ENCODE measurements at places on chromosomes 6 and 20. TPM values are rescaled to one million over a fixed set of nuclear protein-coding genes. Genes with fewer than 3 reads are reported as not detected.

DNA sequence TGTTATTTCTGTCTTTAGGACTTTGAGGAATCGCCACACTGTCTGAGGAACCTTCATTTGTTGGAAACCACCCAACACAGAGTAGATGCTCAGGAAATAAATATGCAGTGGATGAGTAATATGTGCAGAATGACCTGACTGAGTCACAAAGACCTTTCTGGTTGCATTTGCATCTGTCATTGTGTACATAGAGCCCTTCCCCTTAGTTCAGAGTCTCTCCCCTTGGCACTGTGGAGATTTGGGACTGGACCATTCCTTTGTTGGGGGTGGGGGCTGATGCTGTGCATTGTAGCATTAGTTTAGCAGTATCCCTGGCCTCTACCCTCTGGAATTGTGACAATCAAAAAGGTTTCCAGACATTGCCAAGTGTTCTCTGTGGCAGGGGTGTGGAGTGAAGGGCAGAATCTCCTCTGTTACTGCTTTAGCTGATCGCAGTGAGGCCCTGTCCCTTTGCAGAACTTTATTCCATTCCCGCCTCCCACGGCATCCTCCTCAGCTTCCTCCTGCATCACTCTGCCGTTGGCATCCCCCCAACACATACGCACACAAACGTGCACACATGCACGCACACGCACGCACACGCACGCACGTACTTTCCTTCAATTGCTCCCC, 64.5 kb downstream of the EYA2 start:
- H3K27me3 ChIP-seq = no peaks in the 10 kb centered on the region
- no peak overlapping the region for H3K4me3 ChIP-seq
- H3K27ac ChIP-seq = no peak overlapping the region

- DNase-seq = no peak
- H3K36me3 ChIP-seq = no peaks in the 10 kb centered on the region
- no peaks in the 10 kb centered on the region for H3K27me3 ChIP-seq
- H3K27ac ChIP-seq = no peak overlapping the region
- no peak overlapping the region for H3K4me3 ChIP-seq
- H3K4me1 ChIP-seq = no peaks in the 10 kb centered on the region
Measured at GRCh38 chr6:65229825-65230224, 477.2 kb downstream of the EYS start.

DNA sequence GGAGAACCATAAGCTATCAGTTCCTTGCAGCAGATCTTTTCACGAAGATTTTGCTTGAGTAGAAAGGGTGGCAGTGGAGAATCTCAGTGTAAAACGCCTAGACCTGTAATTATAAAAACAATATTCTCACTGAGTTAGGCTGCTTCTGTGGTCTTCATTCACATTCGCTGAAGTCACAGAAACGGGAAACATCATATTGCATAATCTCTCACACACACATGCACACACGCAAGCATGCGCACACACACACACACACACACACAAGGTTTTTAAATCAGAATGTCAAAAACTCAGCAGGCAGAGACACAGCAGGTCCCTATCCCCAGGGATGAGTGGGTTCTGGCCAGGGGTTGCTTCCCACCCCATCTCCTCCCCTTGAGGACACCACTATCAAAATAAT, 175.5 kb downstream of the ATXN1 start:
- H3K36me3 ChIP-seq = peaks cover 11% of the 10 kb centered on the region
- no peaks in the 10 kb centered on the region for H3K27me3 ChIP-seq
- no peaks in the 10 kb centered on the region for H3K4me1 ChIP-seq
- H3K27ac ChIP-seq = no peak overlapping the region
- H3K4me3 ChIP-seq = no peak overlapping the region

- H3K4me1 ChIP-seq = no peaks in the 10 kb centered on the region
- H3K36me3 ChIP-seq = peaks cover 21% of the 10 kb centered on the region
- DNase-seq = no peak
Measured at GRCh38 chr6:38684237-38684636, 18.7 kb downstream of the GLO1 start.

GRCh38 chr6:29509239-29509638, 21.5 kb upstream of the MAS1L start:
- H3K27me3 ChIP-seq = no peaks in the 10 kb centered on the region
- H3K36me3 ChIP-seq = no peaks in the 10 kb centered on the region
- no peak overlapping the region for H3K27ac ChIP-seq
- DNase-seq = no peak
- H3K4me1 ChIP-seq = no peaks in the 10 kb centered on the region

- no peak overlapping the region for H3K27ac ChIP-seq
- no peaks in the 10 kb centered on the region for H3K36me3 ChIP-seq
- no peaks in the 10 kb centered on the region for H3K27me3 ChIP-seq
- DNase-seq = no peak
- H3K4me3 ChIP-seq = no peak overlapping the region
Measured at GRCh38 chr6:166763606-166764472, 136.8 kb upstream of the RPS6KA2 start.

GRCh38 chr6:87745966-87746721, 44.1 kb upstream of the AKIRIN2 start:
- H3K4me1 ChIP-seq = no peaks in the 10 kb centered on the region
- no peaks in the 10 kb centered on the region for H3K36me3 ChIP-seq
- DNase-seq = no peak
- no peak overlapping the region for H3K27ac ChIP-seq
- no peaks in the 10 kb centered on the region for H3K27me3 ChIP-seq

- no peaks in the 10 kb centered on the region for H3K36me3 ChIP-seq
- no peak overlapping the region for H3K27ac ChIP-seq
- no peak overlapping the region for H3K4me3 ChIP-seq
- no peak for DNase-seq
Measured at GRCh38 chr6:23735151-23735550, 390.9 kb upstream of the NRSN1 start.

DNA sequence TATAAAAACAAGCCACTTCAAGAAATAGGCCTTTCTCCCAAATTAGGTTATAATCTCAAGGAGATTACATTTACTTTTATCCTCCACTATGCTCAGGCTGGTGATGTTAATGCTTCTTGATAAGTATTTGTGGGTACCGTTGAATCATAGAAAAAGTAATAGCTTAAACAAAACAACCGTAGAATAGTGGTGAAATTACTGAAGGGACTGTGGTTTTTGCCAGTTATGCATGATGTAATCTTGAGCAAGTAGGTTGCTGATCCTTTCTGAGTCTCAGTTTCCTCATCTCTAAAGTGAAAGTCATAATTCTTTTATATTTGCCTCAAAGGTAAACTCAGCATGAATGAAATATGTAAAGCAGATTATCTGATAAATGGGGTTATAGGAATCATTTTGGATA, 187.3 kb upstream of the JAG1 start:
- DNase-seq = no peak
- peak overlapping the region; percentile 34 for H3K27ac ChIP-seq
- H3K4me3 ChIP-seq = no peak overlapping the region

DNA sequence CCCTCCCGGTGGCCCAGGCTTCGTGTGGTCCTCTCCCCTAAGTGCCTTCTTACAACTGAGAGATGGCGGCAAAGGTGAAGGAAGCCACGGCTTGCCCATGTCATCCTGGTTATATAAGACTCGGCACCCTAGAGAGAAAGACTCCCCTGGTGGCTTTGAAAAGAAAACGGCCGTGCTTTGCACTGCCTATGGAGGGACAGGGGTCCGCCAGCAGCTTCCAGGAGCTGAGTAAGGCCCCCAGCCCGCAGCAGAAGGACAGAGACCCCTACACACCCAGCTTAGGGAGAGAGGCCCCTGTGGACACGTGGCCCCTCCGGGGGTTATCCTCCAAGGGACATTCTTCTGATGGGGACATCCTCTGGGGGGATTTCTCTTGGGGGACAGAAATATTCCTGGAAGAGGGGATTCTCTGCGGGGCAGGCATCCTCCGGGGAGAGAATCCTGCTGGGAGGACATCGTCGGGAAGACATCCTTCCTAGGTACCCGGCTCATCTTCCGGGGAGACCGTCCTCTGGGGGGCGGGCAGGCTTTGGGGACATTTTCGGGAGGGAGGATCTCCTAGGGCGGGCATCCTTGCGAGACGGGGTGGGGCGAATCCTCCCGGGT, 511 bp upstream of the OGFR start:
- H3K4me1 ChIP-seq = peaks cover 37% of the 10 kb centered on the region
- no peaks in the 10 kb centered on the region for H3K27me3 ChIP-seq
- H3K4me3 ChIP-seq = peak overlapping the region; percentile 98

DNA sequence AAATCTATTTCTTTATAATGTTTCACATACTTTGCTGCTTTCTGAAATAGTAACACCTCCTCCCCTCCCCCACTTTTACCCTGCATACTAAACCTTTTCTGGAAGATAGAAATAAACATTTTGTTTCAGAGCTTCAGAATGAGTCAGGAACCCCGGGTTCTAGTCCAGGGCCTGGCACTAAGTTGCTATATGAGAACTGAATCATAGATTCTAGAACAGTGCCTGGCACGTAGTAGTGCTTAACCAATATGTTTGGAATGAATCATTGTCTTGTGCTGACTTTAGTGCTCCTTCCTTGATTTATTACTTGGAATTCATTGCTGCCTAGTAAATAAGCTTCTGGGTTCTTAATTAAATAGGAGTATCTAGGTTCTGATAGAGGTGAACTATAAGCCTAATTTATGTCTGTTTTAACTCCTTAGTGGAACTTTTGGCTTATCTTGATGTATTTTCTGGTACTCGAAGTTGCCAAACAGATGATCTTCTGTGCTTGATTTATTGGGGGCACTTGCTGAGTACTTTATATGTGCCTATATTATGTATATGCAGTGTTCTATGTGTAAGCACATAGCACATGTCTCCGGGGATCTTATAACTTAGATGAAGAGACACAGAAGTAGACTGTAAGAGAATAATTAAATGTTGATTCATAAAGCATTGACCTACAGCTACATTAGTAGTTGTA, 18.6 kb downstream of the TAB2 start:
- no peak for DNase-seq
- H3K4me3 ChIP-seq = no peak overlapping the region
- peaks cover 16% of the 10 kb centered on the region for H3K4me1 ChIP-seq
- H3K27ac ChIP-seq = peak overlapping the region; percentile 58

DNA sequence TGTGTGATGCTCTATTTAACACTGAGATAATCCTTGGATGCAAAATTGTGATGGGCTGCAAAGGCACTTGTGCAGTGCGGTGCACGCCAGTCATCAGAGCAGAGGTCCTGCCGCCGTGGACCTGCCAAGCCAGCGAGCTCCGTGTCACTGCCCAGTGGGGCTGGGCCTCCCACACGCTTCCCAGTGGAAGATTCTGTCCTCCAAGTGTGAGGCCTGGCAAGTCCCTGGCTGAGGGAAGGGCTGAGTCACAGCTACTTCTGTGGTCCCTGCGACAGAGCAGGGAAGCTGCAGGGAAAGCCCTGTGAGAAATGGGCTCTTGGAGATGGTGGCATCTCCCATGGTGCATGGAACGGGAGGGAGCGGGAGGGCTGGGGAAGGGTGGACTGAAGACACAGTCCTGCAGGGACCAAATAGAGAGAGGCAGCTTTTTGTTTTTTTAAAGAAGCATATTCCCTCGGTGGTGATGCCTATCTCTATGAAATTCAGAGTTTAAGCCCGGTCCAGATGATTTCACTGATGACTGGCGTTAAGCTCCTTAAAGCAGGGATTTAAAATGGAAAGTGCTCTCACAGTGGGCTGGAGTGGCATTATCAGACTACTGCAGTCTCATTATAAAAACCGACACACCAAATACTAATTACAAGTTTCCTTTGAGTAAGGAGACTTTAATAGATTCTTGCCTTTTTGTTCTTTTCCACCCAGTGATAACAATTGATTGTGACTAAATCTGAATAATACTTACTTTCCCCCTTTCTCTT, 413.7 kb downstream of the QKI start:
- H3K4me1 ChIP-seq = no peaks in the 10 kb centered on the region
- H3K27me3 ChIP-seq = no peaks in the 10 kb centered on the region
- no peak for DNase-seq
- H3K4me3 ChIP-seq = no peak overlapping the region

- H3K4me1 ChIP-seq = no peaks in the 10 kb centered on the region
- no peak overlapping the region for H3K27ac ChIP-seq
- no peak for DNase-seq
- H3K4me3 ChIP-seq = no peak overlapping the region
- no peaks in the 10 kb centered on the region for H3K36me3 ChIP-seq
Measured at GRCh38 chr6:20698675-20699074, 164.4 kb downstream of the CDKAL1 start.

- H3K27me3 ChIP-seq = no peaks in the 10 kb centered on the region
- no peaks in the 10 kb centered on the region for H3K36me3 ChIP-seq
- H3K4me3 ChIP-seq = no peak overlapping the region
- no peak overlapping the region for H3K27ac ChIP-seq
Measured at GRCh38 chr6:106122306-106122918, 36.3 kb downstream of the PRDM1 start.

GRCh38 chr6:20340068-20340848, 61.4 kb upstream of the E2F3 start:
- no peaks in the 10 kb centered on the region for H3K36me3 ChIP-seq
- H3K4me1 ChIP-seq = no peaks in the 10 kb centered on the region
- no peak overlapping the region for H3K27ac ChIP-seq
- H3K4me3 ChIP-seq = no peak overlapping the region
- no peak for DNase-seq
- H3K27me3 ChIP-seq = no peaks in the 10 kb centered on the region

GRCh38 chr6:99219788-99220187, 129.7 kb downstream of the FAXC start:
- no peaks in the 10 kb centered on the region for H3K36me3 ChIP-seq
- DNase-seq = no peak
- H3K4me1 ChIP-seq = no peaks in the 10 kb centered on the region
- H3K27me3 ChIP-seq = no peaks in the 10 kb centered on the region
- no peak overlapping the region for H3K4me3 ChIP-seq
- H3K27ac ChIP-seq = no peak overlapping the region

DNA sequence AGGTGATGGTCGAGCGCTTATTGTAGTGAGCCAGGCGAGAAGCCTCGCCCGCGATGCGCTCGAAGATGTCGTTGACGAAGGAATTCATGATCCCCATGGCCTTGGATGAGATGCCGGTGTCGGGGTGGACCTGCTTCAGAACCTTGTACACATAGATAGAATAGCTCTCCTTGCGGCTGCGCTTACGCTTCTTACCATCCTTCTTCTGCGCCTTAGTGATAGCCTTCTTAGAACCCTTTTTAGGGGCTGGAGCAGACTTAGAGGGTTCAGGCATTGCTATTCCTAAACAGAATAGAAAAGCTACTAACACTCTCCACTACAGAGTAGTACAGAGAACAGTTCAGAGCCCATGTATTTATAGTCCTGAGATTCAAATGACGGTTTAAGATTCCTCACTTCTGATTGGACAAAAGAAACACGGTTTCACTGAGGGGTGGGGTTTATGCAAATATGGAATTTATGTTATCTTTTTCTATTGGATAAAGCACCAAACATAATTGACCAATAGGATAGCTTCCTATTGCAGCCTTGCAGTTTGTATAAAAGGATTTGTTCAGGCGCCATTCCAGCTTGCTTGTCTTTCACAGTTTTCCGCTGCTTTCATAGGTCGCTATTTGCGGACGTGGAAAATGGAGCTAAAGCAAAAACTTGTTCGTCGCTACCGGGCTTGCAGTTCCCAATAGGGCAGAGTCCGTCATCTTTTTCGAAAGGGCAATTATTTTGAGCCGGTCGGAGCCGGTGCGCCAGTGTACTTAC, 43.7 kb upstream of the HFE start:
- peak overlapping the region; percentile 97 for H3K27ac ChIP-seq
- H3K4me1 ChIP-seq = no peaks in the 10 kb centered on the region
- DNase-seq = peak; percentile 30

The GSTA3 gene
- total RNA-seq = not detected

The TUBB gene
- 537 TPM for total RNA-seq

The APCDD1L gene
- 2.1 TPM for total RNA-seq

The CCN5 gene
- 377 TPM for total RNA-seq

The NKX2-2 gene
- not detected for total RNA-seq

The DDAH2 gene
- total RNA-seq = 150 TPM

The DEFB119 gene
- total RNA-seq = not detected

The FAM184A gene
- 3.1 TPM for total RNA-seq

The GCLC gene
- 54.9 TPM for total RNA-seq

The EZR gene
- total RNA-seq = 49.7 TPM

The ZKSCAN4 gene
- 3.1 TPM for total RNA-seq

The GCNT2 gene
- 16.7 TPM for total RNA-seq

Data from ascending aorta (tissue), 2 donors.